Fibroblast of skin of right quadriceps (primary cell): ENCODE measurements at places on chromosomes 12 and 14.

- DNase-seq: peak; percentile 1
Measured at GRCh38 chr14:36524874-36525745, 5.1 kb upstream of the NKX2-1 start.

DNA sequence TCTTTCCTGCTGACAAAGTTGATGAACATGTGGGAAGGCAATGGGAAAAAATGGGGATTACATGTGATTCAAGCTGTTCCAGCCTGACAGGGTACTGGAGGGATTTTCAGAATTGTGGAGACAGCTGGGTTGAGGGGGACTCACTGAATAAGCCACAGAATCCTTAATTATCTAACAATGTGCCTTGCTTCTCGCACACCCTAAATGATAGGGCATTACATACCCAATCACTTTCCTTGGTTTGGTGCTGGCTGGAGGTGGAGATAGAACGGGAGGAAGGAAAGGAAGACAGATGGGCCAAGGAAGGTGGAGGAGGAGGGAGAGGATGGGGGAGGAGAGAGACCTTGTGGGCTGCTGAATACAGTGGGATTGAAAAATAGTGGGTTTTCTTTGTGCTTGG lies 20.7 kb downstream of the PELI2 start:
- no peak for DNase-seq

GRCh38 chr12:131196220-131196619 lies 242.5 kb downstream of the ADGRD1 start:
- DNase-seq: no peak

- DNase-seq: no peak
Measured at GRCh38 chr12:27008081-27008480, 6.1 kb downstream of the TM7SF3 start.

GRCh38 chr12:96466939-96467751 lies 22.2 kb upstream of the CFAP54 start:
- no peak for DNase-seq

- DNase-seq: no peak
Measured at GRCh38 chr14:63308723-63309317, 9.9 kb downstream of the GPHB5 start.
